Endothelial cell of umbilical vein (primary cell): ENCODE measurements at places on chromosomes 4 and X.
A peak's percentile ranks its signal among the peaks of the same experiment; 100 is the strongest.

DNA sequence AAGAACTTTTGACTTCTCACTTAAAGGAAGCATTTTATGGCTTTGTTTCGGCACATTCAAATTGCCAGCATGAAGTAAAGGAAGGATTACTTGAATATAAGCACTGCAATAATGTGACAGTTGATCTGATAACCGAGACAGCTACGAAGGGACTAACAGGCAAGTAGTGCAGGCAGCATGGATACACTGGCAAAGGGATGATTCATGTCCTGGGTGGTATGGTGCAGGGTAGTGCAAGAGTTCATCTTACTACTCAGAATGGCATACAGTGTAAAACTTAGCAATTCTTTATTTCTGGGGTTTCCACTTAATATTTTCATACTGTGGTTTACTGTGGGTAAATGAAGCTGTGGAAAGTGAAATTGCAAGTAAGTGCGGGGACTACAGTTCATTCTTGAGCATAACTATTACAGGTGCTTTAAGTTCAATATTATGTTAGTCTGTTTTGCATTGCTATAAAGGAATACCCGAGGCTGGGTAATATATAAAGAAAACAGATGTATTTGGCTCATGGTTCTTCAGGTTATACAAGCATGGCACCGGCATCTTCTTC, 611.8 kb downstream of the SPOCK3 start:
- no peaks in the 10 kb centered on the region for H3K4me1 ChIP-seq
- DNase-seq: no peak
- no peaks in the 10 kb centered on the region for H3K36me3 ChIP-seq
- H3K27me3 ChIP-seq: no peaks in the 10 kb centered on the region
- H3K4me3 ChIP-seq: no peak overlapping the region

DNA sequence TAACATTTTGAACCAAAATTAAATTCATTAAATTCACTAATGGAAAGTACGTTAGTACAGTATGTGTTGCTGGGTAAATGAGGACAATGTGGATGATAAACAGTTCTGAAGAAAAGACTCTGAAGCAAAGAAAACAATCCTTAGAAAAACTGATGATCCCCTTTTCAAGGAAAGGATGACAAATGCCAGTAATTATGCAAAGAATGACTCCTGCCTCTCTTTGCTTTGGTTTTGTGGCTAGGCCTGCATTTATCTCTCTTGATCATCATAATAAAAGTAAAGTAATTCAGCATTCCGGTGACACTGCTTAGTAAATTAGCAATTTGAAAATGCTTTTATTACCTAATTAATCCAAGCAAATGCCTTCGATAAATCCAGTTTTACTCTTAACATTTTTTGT, 652.2 kb upstream of the DIPK2B start:
- peaks cover 5% of the 10 kb centered on the region for H3K4me1 ChIP-seq
- no peak overlapping the region for H3K4me3 ChIP-seq
- H3K36me3 ChIP-seq: no peaks in the 10 kb centered on the region
- no peak overlapping the region for H3K27ac ChIP-seq

DNA sequence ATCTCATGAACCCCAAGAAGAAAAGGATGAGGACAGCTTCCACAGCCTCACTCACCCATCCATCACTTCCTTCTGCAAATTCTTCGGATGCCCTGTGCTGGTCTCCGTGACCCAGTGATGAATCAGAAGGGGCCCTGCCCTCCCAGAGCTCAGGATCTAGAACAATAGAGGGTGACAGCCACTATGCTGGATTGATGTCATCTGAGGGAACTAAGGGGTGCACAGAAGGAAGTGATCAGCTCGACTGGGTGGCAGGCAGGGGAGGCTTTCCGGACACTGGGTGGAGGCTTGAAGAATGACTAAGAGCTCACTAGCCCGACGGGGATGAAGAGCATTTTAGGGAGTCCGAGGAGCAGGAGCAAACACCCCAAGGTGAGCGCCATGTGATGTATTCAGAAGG, 1.4 kb upstream of the ZNF185 start:
- DNase-seq: peak; percentile 44
- no peaks in the 10 kb centered on the region for H3K27me3 ChIP-seq
- H3K27ac ChIP-seq: peak overlapping the region; percentile 56
- H3K4me3 ChIP-seq: no peak overlapping the region
- H3K36me3 ChIP-seq: no peaks in the 10 kb centered on the region

GRCh38 chr4:91127192-91127591, 1000.0 kb downstream of the CCSER1 start:
- H3K4me1 ChIP-seq: no peaks in the 10 kb centered on the region
- no peaks in the 10 kb centered on the region for H3K27me3 ChIP-seq
- H3K4me3 ChIP-seq: no peak overlapping the region
- H3K36me3 ChIP-seq: no peaks in the 10 kb centered on the region
- no peak for DNase-seq
- H3K27ac ChIP-seq: no peak overlapping the region

DNA sequence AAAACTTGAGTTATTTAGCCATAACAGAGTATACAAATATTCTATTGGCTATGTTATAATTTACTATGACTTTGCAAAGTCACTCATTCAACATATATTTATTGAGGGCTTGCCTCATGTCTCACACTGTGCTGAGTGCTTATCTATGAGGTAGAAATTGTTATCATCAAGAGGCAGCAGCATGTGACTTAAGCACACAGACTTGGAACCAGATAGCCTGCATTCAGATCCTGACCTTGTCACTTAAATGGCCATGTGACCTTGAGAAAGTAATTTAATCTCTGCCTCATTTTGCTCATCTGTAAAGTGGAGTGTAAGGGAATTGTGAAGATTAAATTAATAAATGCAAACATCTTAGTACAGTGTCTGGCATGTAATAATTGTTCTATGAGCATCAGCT, 10.1 kb upstream of the EXOSC9 start:
- H3K36me3 ChIP-seq: no peaks in the 10 kb centered on the region
- H3K27me3 ChIP-seq: no peaks in the 10 kb centered on the region
- no peak for DNase-seq
- H3K4me1 ChIP-seq: peaks cover 18% of the 10 kb centered on the region

DNA sequence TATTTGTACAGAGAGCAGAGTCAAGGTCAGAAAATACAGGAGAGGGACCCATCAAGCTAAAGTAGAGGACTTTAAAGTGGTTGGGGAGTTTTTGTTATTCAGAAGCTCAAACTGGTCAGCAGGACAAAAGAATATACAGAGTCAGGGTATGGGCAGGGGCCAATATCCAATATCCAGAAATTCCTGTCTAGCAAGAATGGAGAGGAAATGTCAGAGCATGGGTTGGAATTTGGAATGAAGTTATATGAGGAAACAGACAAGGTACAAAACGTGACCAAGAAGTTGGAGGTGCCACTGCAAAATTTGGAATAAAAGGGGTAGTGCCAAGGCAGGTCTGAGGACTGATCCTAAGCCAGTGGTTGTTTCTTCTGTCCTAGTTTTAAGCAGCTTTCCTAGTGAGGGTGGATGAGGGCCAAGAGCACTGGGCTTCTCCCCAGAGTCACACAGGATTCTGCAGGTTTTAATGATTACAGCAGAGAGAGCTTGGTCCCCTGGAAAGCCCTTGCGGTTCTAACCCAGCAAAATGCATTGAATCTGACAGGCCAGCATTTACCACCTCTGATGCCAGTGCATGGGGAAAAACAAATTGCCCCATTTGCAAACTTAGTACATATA, 304.7 kb upstream of the FTHL17 start:
- H3K36me3 ChIP-seq: no peaks in the 10 kb centered on the region
- no peak overlapping the region for H3K27ac ChIP-seq
- no peak for DNase-seq
- H3K27me3 ChIP-seq: no peaks in the 10 kb centered on the region

DNA sequence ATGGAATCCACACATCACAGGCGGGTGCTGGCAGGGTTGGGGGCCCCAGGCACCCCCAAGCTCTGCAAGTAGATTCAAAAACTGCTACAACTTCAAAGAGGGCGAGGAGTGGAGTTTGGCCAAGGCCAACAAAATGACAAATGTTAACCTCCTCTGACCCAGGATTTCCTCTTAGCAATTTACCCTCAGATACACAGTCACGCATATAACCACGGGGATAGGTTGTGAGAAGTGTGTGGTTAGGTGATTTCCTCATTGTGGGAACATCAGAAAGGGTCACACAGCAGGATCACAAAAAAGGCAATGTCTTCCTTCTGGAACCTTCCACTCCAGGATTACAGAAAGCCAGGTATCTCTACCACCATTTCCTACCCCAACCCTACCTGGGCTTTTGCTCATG, 62.4 kb downstream of the C4orf50 start:
- H3K4me1 ChIP-seq: peaks cover 6% of the 10 kb centered on the region
- no peaks in the 10 kb centered on the region for H3K27me3 ChIP-seq
- no peak for DNase-seq
- no peak overlapping the region for H3K4me3 ChIP-seq

DNA sequence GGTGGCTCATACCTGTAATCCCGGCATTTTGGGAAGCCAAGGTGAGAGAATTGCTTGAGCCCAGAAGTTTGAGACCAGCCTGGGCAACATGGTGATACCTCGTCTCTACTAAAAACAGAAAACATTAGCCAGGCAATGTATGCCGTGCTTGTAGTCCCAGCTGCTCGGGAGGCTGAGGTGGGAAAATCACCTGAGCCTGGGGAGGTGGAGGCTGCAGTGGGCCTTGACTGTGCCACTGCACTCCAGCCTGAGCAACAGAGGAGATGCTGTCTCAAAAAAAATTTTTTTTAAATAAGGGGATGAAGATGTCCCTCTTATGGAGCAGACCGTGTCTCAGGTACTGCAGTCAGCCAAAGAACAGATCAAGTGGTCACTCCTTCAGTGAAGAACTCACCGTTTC, 13.5 kb downstream of the CTAG1B start:
- H3K4me1 ChIP-seq: peaks cover 6% of the 10 kb centered on the region
- H3K4me3 ChIP-seq: no peak overlapping the region
- H3K27ac ChIP-seq: no peak overlapping the region
- no peaks in the 10 kb centered on the region for H3K27me3 ChIP-seq
- no peak for DNase-seq
- H3K36me3 ChIP-seq: no peaks in the 10 kb centered on the region

DNA sequence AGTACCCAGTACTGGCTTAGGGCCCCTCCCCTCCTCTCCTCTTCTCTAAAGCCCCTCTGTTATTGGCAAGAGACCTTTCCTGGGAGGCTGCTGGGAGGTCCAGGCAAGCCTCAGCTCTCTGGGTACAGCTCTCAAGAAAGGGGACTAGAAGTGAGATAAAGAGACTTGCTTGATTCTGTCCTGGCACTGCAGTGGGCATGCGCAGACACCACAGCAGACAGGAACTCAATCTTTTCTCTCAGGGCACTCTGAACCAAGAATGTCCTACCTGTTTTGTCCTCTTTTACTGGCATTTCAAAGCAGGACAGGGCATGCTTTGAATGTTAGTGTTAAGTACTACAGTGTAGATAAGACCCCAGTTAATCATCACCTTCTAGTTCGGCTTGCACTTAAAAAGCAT, 74.9 kb downstream of the NYX start:
- no peak for DNase-seq
- no peaks in the 10 kb centered on the region for H3K4me1 ChIP-seq
- no peak overlapping the region for H3K27ac ChIP-seq
- no peaks in the 10 kb centered on the region for H3K36me3 ChIP-seq
- H3K4me3 ChIP-seq: no peak overlapping the region

GRCh38 chr4:141140391-141141200, 7.3 kb upstream of the RNF150 start:
- peaks cover 21% of the 10 kb centered on the region for H3K27me3 ChIP-seq
- H3K4me1 ChIP-seq: no peaks in the 10 kb centered on the region
- no peak for DNase-seq
- no peak overlapping the region for H3K4me3 ChIP-seq

GRCh38 chrX:96576368-96576767, 108.3 kb upstream of the DIAPH2 start:
- H3K27ac ChIP-seq: no peak overlapping the region
- no peak overlapping the region for H3K4me3 ChIP-seq
- H3K27me3 ChIP-seq: no peaks in the 10 kb centered on the region
- peaks cover 6% of the 10 kb centered on the region for H3K4me1 ChIP-seq

GRCh38 chr4:41181037-41181436, 33.3 kb downstream of the APBB2 start:
- no peaks in the 10 kb centered on the region for H3K36me3 ChIP-seq
- H3K27me3 ChIP-seq: no peaks in the 10 kb centered on the region
- H3K27ac ChIP-seq: no peak overlapping the region
- peaks cover 56% of the 10 kb centered on the region for H3K4me1 ChIP-seq
